Stimulated activated CD4-positive, alpha-beta T cell treated with anti-CD3 and anti-CD28 coated beads, Interleukin-12 subunit alpha, Interleukin-12 subunit beta, amount 100 ng/mL, for 24 hours (primary cell): ENCODE measurements at places on chromosomes 12 and 14.

DNA sequence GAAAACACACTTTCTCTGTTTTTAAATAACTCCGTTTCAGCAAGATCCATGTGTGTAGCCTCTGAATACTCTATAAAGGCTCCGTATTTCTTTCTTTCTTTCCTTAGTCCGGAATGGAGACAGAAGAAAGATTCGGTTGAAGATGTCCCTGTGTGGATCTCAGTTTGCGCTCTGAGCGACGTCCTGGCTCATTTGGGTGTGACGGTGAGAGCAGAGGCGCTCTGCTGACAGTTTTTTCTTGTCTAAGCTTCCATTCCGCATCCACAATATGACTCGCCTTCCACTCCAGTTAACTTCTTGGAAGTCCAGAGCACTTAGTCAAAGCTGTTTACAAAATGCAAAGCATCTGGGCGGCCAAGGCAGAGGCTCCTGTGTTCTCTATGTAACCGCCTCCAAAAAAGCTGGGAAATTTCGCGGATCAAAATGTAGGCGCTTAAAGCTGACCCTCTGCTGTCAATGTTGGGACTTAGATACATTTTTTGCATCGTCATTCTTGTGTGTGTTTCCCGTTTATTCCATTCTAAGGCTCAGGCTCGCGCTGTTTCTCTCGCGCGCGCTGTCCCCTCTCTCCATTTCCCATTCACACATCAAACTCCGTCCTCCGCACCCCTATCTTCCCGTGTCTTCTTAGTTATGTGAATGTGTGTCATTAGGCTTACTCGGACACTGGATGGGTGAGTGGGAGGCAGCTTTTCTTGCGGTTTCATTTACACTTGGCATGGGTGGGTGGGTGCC lies 880 bp upstream of the FLRT2 start:
- no peak for DNase-seq

DNA sequence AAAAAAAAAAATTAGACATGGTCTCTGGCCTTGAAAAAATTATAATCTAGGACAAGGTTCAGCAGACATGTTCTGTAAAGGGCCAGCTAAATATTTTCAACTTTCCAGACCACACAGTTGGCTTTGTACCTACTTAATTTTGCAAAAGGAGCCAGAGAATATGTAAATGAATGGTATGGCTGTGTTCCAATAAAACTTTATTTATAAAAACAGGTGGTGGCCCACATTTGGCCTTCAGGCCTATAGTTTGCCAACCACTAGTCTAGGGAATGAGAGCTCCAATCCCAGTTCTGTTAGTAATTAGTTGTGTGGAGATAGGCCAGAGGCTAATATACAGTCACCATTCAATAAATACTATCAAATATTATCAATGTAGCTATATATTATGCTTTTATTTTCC lies 29.3 kb upstream of the PWP1 start:
- no peak for DNase-seq

DNA sequence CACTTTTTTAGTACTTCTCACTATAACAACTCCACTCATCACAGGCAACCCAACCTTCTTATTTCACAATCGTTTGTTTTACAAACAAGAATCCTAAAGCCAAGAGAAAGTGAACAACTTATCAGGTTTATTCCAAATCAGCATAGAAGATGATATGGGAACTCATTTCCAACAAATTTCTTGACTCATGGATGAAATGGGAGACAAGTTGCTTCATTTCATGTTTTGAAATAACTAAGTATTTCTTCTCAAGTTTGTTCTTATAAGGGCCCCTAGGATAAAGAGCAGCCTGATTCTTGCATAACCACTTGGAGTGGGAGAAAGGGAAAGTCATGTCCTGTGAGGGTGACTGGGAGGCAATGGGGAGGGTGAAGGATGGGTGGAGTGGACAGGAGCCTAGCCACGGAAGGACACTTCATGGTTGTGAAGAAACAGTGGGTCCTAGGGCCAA lies 168.3 kb downstream of the DUSP6 start:
- no peak for DNase-seq

DNA sequence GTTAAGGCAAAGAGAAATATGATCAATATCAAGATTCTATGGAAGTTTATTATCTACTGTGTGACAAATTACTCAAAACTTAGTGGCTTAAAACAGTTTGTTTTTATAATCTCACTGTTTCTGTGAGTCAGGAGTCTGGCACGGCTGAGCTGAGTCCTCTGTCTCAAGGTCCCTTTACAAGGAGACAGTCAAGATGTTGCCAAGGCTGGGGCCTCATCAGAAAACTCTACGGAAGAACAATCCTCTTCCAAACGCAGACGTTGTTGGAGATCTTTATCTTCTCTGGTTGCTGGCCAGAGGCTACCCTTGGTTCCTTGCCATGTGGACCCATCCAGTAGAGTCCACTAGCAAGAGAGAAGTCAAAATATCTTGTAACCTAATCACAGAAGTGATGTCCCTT lies 100.6 kb upstream of the CCND2 start:
- no peak for DNase-seq

DNA sequence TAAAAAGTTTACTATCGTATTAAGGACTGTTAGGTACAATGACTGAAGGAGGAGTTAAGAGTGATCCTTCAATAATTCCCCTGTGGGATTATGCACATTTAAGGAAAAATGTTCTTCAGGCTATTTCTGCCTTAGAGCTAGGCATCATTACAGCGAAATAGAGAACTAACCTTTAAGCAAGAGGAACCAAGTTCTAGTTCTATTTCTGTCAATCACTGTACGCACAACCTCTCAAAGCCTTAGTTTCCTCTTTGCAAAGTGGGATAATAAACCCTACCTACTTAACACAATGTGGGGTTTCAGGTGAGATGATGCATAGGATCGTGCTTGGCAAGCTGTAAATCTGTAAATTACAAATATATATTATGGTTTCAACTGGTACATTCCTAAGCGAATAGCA lies 15.4 kb downstream of the NTF3 start:
- DNase-seq: no peak

GRCh38 chr14:72560331-72560730 lies 333.6 kb downstream of the DPF3 start:
- DNase-seq: no peak

- DNase-seq: no peak
Measured at GRCh38 chr14:23118506-23119362, at the start of gene CEBPE. TSS of gene CEBPE (minus strand) at chr14:23119255. CDS start at chr14:23119091, 164 bp downstream.

DNA sequence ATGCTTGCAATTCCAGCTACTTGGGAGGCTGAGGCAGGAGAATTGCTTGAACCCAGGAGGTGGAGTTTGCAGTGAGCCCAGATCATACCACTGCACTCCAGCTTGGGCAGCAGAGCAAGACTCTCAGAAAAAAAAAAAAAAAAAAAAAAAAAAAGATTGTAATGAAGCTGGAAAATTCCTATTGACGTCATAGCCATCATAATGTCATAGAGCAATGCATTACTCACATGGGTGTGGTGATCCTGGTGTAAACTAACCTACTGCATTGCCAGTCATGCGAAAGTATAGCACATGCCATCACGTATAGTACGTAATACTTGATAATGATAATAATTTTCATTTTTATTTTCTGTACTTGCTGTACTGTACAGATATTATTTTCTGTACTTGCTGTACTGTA lies 42.7 kb upstream of the NID2 start:
- DNase-seq: no peak
